ENCODE measurements at places on chromosomes 6 and 20.

- peak; percentile 43 for DNase-seq
These were observed 27.9 kb downstream of the B4GALT5 start for GRCh38 chr20:49685809-49686208.

GRCh38 chr6:169865346-169866139 lies 114.1 kb downstream of the ERMARD start:
- DNase-seq, result no peak

GRCh38 chr20:34618676-34619075 lies 58.2 kb downstream of the PIGU start:
- no peak for DNase-seq

DNA sequence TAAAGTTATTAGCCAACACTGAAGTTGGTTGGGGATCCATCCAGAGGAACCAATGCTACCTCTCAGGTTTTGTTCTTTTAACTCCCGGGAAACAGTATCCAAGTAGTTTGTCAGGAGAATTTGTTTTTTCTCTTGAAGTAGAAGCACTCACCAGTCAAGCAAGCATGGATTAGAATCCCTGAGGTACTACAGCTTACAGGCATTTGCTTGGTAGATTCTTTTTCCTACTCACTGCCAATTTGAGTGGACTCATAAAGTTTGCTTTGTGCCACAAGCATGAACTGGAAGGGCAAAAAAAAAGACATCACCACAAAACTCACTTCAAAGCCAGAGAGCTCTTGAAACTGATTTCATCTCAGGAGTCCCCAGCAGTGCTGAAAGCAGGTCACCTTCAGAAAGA lies 167.4 kb downstream of the MBOAT1 start:
- DNase-seq, result no peak

DNA sequence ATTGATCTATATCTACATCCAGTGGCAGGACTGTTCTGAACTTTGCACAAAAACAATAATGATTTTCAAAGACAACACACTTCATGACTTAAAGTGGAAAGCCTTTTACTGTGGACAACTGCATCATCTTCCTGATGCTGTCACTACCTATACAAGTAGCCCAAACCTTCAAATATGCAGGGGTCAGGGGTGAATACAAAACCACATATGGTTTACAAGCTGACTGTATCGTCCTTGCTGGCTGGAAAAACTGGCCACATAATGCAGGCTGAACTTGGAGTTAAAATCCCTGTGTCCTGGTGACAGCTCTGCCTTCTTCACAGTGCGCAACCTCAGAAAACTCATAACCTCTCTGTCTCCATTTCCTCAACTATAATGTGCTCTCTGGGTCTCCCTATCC lies 128.9 kb downstream of the GMDS start:
- DNase-seq, result no peak

- no peak for DNase-seq
These were observed 876 bp upstream of the DSP start for GRCh38 chr6:7540595-7540994.

GRCh38 chr6:28165563-28165962 lies 23.9 kb downstream of the ZKSCAN8 start:
- no peak for DNase-seq

- DNase-seq, result no peak
These were observed 518.1 kb downstream of the TFAP2A start for GRCh38 chr6:9896806-9897205.

- no peak for DNase-seq
These were observed 78.6 kb downstream of the FAXC start for GRCh38 chr6:99270826-99271225.

DNA sequence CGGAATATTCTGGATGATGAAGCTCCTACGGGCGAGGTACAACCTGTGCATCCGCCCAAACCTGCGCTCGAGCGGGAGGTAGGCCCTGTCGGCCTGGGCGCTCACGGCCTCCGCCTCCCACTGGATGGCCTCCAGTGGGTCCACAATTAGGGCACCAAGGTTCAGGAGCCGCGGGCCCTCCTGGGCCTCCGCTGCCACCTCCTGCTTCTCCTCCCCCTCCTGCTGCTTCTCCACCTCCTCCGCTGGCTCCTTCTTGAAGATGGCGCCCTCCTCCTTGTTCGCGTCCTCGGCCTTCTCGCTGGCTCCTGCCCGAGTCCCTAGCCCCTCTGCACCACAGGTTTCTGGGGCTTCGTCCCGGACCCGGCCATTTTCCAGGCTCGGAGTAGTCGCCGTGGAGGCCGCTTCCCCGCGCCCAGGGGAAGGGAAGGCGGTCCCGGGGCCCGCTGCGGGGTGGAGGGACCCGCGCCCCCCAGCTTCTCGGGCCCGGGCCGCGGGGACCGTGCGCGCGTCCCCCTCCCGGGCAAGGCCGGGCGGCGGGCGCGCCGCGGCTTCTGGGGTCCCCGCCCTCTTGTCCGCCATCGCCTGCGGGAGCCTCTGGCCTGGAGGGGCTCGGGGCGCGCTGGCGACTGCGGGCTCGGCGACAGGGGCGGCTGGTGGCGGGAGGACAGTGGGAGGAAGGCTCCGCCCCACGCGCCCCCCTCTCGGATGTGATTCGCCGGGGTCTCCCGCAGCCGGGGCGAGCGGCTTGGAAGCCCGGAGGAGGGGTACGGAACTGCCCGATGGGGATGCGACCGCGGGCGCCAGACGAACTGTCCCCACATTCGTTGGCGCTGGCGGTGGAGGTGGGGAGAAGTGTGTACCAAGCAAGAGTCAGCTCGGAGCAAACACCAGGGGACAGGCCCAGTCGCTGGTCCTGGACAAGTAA lies 17.6 kb downstream of the PLAGL2 start:
- DNase-seq, result no peak

DNA sequence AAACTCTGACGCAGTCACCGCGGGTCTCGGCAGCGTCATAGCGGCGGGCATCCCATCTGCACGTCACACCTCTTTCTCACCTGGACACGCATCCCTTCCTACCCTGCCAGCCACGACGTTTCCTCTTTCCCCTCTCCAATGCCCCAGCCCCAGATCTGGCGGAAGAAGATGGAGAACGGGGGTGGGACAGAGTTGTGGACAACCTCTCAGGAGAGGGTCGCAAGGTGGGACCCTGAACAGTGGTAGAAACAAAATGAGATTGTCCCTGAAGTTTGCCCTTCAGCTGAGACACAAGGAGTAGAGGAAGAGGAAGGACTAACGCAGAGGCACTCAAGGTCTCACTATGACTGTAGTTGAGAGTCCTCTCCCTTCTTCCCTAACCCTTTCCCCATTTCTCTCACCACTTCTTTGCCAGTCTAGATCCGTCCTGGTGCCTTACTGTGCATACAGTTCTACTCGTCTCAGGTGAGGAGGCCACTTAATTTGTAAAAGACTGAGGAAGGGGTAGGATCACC lies 562 bp downstream of the TRIM39 start:
- peak; percentile 50 for DNase-seq

GRCh38 chr6:83849610-83850009 lies 3.5 kb upstream of the RIPPLY2 start:
- DNase-seq, result no peak

DNA sequence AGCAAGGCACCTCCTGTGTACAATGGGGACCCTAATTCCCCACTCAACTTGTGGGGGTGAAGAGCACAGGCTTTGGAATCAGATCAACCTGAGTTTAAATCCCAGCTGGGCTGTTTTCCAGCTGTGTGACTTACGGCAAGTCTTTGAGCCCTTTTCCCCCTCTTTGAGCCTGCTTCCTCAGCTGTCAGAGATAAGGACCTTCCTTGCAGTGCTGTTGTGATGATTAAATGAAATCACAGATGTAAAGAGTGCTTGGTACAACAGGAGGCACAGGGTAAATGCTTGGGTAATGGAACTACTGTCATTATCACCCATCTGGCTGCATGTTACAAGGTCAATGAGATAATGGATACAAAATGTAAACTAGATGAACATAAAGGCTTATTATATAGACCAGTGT lies 3.2 kb downstream of the SNX21 start:
- DNase-seq, result no peak

GRCh38 chr20:40691566-40692239 lies 2.7 kb upstream of the MAFB start:
- no peak for DNase-seq

DNA sequence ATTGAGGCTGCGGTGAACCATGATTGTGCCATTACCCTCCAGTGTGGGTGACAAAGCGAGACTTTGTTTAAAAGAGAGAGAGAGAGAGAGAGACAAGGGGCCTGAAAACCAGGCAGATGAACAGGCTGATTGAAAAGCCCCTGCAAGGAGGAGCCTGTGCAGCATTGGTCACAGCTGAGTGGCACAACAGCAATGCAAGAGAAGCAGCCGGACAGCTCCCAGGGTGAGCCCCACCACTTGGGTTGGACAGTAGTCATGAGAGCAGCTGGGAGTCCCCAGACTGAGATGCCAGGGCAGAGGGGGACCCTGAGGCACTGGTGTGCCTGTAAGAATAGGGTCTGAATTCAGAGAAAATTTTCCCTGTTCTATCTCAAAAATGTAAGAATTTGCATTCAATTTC lies 10.2 kb downstream of the DNPH1 start:
- no peak for DNase-seq

DNA sequence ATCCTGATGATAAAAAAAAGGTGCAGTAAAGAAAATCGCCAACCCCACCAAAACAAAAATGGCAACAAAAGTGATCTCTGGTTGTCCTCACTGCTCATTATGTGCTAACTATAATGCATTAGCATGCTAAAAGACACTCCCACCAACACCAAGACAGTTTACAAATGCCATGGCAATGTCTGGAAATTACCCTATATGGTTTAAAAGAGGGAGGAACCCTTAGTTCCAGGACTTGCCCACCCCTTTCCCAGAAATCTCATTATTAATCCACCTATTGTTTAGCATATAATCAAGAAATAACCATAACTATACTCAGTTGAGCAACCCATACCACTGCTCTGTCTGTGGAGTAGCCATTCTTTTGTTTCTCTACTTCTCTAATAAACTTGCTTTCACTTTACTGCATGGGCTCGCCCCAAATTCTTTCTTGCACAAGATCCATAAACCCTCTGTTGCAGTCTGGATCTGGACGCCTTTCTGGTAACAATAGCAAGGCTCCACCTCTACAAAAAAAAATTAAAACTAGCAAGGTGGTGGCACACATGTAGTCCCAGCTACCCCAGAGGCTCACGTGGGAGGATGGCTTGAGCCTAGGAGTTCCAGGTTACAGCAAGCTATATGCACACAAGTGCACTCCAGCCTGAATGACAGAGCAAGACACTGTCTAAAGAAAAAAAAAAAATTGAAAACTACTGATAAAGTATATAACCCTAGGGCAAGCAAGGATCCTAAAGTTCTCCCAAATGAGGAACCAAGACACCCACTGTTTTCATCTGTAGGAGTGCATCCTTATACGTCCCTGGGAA lies 278.8 kb upstream of the JARID2 start:
- DNase-seq, result no peak

GRCh38 chr20:37071481-37071911 lies 24.3 kb downstream of the RBL1 start:
- no peak for DNase-seq

DNA sequence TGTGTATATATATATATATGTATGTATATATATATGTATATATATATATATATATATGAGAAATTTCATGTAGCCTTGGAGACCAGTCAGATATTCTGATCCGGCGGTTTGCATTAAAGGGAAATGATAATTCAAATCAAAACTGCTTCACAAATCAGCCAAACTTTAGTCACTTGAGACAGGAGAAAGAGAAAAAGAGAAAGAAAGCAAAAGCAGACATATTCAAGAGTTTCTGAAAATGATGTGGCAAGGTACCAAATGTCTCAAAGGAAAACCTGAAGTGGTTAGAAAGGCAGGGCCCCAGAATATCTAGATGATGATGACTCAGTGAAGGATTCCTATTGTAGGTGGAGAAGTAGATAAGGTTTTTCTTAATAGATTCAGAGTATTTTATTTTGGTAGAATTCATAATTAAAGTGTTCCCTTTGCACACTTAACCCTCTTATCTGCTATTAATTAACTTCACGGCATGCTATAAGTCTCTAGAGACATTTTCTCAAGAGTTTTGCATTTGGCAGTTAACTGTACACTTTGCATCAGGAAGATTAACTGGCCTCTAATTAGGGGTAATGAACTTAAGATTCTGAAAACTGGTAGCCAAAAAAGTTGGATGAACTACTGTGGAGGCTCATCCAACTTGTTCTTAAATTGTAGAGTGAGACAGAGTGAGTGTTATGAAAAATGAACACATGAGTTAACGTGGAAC lies 50.1 kb upstream of the ASF1A start:
- peak; percentile 11 for DNase-seq

- peak; percentile 75 for DNase-seq
These were observed 39.8 kb downstream of the BACH2 start for GRCh38 chr6:90256698-90257485.

DNA sequence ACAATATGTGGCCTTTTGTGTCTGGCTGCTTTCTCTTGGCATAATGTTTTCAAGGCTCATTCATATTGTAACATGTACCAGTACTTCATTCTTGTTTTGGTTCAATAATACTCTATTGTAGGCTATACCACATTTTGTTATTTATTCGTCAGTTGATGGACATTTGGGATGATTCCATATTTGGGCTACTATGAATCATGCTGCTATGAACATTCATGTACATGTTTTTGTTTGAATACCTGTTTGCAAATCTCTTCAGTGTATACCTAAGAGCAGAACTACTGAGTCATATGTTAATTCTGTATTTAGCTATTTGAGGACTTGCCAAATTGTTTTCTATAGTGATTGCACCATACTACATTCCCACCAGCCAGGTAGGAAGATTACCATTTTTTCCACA lies 259.9 kb downstream of the GMPR start:
- DNase-seq, result no peak

DNA sequence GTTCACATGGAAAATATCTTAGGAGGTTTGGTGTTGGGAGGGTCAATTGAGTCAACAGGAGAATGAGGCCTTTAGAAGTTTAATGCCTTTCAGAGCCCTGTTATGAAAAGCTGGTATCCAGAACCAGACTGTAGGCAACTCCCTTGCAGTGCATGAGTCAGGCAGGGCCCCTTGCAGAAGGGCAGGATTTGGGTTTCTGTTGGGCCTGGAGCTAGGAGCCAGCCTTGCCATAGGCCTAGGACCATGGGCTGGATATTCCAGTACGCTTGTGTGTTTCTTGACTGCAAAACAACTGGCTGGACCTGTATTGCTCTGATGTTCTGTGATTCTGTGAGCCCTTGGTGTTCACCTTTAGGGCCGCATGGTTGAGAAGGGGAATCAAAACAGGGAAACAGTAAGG lies 350.9 kb upstream of the PRND start:
- DNase-seq, result no peak
